ENCODE measurements at places on chromosomes 2 and 18.

GRCh38 chr2:95052804-95053479 lies 27.4 kb downstream of the MAL start:
- no peak for DNase-seq

- no peak for DNase-seq
These were observed 47.8 kb upstream of the RNF103 start for GRCh38 chr2:86671337-86671981.

GRCh38 chr2:9160732-9161131 lies 45.9 kb upstream of the ASAP2 start:
- no peak for DNase-seq

DNA sequence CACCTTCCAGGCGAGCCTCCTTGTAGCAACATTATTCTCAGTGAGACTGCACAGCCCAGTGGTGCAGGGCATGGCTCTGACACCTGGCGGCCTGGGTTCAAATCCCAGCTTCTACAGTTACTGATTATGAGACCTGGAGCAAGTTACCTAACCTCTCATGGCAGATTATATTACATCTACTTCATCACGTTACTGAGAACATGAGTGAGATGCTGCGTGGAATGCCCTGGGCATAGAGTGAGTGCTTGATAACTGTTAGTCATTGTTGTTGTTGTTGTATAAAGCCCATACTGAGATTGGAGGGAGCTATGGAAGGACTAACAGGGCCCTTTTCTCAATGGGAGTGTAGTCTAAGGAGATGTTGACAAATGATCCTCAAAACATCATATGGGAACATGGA lies 18.7 kb downstream of the PLCD4 start:
- no peak for DNase-seq

- DNase-seq, result no peak
These were observed 18.2 kb downstream of the FBLN7 start for GRCh38 chr2:112156152-112156986.

DNA sequence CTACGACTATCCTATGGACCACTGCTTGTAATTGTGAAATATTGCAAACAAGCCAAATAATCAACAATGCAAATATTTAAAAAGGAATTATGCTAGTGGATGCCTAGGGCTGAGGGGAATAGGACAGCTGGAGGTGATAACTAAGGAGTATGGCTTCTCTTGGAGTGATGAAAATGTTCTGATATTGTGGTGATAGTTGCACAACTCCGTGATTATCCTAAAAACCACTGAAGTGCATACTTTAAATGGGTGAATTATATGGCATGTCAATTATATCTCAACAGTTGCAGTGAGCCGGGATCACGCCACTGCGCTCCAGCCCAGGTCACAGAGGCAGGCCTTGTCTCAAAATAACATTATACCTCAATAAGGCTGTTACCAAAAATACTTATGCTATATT lies 125.1 kb upstream of the SH3BP4 start:
- DNase-seq, result no peak

DNA sequence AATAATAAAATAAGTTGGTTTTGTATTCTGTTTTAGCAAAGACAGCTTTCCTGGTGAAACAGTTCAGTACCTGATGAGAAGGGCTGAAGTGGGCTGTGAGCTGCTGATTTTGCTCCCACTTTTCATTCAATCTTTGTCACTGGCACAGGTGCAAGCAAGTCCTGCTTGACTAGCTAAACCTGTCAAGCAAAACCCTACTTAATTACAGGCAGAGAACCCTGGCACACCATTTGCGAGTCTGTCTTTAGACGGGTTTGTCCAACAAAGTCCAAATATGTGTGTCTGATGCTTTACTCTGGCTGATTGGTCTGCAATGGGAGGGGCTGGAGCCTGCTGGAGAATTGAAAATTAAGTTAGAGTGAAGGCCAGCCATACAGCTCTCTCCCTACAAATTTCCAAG lies 267.2 kb downstream of the EPHA4 start:
- no peak for DNase-seq

GRCh38 chr2:20803226-20803682 lies 19.6 kb downstream of the LDAH start:
- DNase-seq, result no peak

- DNase-seq, result no peak
These were observed 837 bp upstream of the ACSL3 start for GRCh38 chr2:222859786-222860612.

DNA sequence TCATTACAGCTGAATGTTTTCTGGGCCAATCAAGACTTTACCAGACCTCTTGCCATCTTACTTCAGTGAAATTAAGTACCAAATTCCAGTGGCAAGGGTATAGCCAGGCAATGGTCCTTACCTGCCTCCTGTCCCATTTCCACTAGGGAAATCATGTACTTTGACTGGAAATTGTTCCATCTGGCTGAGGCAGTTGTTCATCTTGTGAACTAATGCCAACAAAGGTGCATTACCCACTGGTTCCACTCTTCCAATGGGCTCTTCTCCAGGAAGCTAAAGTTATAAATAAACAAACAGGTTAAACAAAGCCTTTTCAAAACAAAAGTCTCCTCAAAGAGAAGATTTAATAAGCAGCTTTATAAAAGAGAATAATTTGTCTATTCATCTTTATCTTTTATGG lies 80.7 kb upstream of the DNER start:
- no peak for DNase-seq

DNA sequence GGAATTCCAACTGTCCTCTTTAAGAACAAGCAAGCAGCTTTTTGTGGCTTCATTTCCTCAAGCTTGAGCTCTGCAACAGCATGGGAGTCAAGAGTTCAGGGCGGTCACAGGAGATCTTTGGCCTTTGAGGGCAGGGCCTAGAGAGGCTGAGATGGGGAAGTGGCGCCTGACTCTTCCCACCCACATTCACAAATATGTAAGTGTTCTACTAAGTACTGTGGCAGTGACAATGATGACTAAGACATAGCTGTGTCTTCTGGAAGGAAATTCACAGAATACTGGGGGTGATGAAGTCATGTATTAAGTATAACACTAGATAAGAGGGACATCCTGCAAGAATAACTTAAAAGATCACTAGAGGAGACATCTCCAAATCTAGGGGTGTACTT lies 15.0 kb downstream of the RND3 start:
- DNase-seq, result no peak

DNA sequence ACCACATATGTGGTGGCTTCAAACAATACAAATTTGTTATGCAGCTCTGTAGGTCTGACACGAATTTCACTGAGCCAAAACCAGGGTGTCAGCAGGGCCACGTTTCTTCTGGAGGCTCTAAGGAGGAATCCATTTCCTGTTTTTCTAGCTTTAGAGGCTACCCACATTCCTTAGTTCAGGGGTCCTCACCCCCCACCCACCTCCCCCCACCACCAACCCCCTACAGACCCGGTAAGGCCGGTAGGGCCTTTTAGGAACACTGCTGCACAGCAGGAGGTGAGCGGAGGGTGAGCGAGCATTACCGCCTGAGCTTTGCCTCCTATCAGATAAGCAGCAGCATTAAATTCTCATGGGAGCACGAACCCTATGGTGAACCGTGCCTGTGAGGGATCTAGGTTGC lies 10.6 kb upstream of the SLC39A10 start:
- DNase-seq, result no peak

- DNase-seq, result no peak
These were observed 6.6 kb downstream of the GKN2 start for GRCh38 chr2:68946117-68946516.

GRCh38 chr2:40760071-40760666 lies 308.3 kb upstream of the SLC8A1 start:
- DNase-seq, result no peak

- no peak for DNase-seq
These were observed 221.5 kb downstream of the RIT2 start for GRCh38 chr18:42893977-42894376.

DNA sequence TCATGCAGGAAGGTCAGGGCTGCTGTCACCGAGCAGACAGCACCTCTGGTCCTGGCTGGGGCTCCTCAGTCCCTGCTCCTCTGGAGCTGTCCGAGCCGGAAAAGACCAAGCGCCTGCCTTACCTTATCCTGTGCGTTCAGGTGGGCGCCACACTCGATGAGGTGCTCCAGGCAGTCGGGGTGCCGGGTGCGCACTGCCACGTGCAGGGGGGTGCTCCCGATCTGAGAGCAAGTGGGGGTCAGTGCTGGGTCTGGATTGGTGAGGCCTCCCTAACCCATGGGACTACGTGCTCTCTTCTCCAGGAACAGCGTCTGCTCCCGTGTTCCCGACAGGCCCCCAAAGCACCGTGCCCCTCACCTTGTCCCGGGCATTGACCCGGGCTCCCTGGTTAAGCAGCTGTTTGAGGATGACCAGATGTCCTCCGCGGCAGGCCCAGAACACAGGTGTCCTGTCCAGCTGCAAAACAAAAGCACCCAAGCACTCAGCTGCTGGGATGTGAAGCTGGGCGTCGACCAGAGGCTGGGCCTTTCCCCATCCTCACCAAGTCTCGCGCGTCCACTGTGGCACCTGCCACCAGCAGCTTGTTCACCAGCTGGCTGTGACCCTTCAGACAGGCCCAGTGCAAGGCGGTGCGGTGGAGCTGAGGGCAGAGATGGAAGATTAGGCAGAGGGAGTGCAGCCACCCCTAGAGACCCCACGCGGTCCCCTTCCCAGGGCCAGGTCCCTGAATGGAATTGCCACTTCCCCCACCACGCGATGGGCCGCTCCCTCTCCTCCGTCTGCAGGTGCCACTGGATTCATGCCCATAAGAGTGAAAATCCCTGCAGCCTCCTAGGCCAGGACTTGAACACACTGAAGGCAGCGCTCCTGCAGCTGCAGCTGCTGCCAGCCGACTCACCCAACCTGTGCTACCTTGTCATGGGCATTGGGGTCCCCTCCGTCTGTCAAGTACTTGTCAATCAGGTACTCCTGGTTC lies 3.7 kb downstream of the ANKRD23 start:
- DNase-seq, result no peak

DNA sequence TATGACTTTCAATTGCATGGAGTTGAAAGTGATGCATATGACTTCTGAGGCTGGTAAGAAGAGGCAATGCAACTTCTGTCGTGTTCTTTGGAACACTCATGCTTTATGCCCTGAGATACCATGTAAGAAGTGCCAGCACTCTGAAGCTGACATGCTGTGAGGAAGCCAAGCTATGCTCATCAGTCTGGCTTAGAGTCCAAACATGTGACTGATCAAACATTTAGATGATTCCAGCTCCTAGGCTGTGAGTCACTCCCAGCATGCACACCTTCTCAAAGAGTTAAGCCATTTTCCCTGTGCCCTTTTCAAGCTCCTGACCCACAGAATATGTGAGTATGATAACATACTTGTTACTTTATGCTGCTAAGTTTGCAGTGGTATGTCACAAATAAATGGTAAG lies 15.8 kb upstream of the VRK2 start:
- no peak for DNase-seq

- DNase-seq, result no peak
These were observed 94.2 kb downstream of the DOK6 start for GRCh38 chr18:69494841-69495240.

DNA sequence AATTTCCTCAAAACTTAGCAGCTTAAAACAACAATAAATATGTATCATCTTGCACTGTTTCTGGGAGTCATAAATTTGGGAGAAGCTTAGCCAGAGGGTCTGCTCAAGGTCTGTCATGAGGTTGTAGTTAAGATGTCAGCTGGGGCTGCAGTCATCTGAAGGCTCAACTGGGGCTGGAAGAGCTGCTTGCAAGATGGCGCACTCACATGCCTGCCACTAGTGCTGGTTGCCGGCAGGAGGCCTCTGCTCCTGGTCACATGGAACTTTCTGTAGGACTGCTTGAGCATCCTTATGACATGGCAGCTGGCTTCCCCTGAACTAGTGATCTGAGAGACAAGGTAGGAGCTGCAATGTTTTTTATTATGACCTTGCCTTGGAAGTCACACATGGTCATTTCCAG lies 215.5 kb upstream of the HAAO start:
- DNase-seq, result no peak

DNA sequence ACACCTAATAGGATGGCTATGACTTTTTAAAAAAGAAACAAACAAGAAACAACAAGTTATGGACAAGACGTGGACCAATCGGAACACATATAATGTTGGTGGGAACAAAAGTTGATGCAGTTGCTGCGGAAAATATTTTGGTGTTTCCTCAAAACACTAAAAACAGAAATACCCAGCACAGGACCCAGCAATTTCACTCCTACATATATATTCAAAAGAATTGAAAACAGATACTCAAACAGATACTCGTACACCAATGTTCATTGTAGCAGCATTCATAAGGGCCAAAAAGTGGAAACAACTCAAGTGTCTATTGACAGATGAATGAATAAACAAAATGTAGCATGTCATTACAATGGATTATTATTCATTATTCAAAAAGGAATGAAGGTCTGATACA lies 12.1 kb downstream of the CCDC141 start:
- no peak for DNase-seq

GRCh38 chr2:141331127-141331526 lies 799.7 kb downstream of the LRP1B start:
- no peak for DNase-seq

GRCh38 chr2:8453904-8454302 lies 228.0 kb upstream of the ID2 start:
- DNase-seq, result no peak

- DNase-seq, result no peak
These were observed 213.1 kb downstream of the IKZF2 start for GRCh38 chr2:212938144-212938793.

- DNase-seq, result no peak
These were observed 73.3 kb upstream of the KLF7 start for GRCh38 chr2:207238831-207239701.

DNA sequence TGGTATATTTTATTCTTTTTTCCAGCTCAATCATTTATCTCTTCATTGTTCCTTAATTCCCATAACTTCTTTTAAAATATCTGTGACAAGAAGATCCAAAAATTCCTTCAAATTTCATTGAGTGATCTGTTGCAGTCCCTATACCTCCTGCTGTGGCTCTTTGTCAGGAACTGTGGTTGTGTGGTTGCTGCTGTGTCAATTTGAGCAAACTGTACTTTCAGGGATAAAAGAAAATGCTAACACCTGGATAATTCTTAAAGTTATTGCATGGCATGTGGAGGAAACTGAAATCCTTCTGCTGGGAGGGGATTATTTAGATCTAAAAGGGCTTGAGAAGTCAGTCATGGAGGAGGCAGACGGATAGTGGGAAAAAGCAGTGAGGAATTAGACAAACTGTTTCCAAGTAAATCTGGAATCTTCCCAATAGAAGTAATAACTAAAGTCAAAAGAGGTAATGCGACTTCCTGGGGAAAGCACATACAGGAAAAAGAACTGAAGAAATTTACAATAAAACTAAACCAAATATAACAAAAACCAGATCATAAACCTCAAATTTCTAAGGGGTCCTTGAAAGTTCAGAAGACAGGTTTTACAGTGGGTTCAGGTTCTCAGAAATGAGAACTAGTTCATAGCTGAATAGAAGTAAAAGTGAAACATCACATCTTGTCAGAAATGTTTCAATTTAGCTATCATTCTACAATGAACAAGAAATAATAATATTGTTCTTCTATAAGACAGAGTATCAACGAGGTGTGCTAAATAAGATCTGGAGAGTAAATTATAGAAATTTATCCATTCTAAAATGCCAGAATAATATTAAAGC lies 33.5 kb upstream of the CD226 start:
- no peak for DNase-seq
